NK-92 treated with Interleukin-12 subunit alpha and Interleukin-12 subunit beta, amount 100 ng/mL, for 24 hours (cell line): ENCODE measurements at places on chromosomes 16 and 17.

DNA sequence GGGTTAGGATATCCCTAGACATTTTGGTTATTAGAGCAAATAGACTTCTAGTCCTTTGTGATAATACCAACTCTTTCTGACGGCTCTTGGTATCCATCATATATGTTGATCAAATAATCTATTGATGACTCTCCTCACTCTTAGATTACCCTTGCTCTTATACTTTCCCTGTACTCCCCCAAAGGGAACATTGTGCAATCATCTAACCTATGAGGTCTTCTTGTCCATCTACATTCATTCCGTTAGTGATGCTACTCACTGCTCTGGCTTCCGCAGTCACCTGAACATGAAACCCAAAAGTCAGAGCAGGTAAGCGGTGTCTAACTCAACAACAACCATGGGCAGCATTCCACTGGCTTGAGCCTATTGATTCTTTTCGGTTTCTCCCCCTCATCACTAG, 223.7 kb upstream of the SALL1 start:
- DNase-seq: no peak

GRCh38 chr17:57326764-57327163, 70.4 kb downstream of the MSI2 start:
- no peak for DNase-seq

DNA sequence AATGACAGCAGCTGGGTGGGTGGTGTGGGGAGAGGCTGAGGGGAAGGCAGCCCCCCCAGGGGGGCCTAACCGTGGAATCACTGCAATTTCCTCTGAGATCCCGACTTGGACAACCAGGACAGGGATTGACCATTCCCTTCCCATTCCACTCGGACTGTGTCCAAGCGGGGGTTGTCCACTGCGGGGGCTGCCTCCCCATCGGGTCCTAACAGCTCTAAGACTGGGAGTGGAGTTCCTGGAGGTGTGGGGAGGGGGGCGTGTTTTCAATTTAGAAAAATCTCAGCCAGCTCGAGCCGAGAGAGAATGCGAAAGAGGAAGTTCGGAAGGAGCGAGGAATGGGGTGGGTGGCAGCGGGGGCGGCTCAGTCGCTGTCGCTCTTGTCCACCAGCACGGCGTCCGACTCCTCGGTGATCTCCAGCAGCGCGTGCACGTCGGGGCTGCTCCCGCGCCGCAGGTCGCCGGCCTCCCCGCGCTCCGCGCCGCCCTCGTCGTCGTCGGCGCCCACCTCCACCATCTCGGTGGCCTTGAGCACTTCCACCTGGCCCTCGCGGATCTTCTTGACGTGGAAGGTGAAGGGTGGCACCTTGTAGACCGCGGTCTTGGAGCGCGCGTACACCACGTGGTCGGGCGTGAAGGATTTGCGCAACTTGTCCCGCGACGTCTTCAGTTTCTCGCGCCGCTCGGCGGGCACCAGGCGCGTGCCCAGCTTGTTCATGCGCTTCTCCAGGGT, 16.2 kb upstream of the STAT3 start:
- DNase-seq: no peak

- DNase-seq: no peak
These were observed 62.2 kb downstream of the UTP18 start for GRCh38 chr17:51322390-51323029.

GRCh38 chr16:7372095-7372494, 39.5 kb downstream of the RBFOX1 start:
- no peak for DNase-seq

DNA sequence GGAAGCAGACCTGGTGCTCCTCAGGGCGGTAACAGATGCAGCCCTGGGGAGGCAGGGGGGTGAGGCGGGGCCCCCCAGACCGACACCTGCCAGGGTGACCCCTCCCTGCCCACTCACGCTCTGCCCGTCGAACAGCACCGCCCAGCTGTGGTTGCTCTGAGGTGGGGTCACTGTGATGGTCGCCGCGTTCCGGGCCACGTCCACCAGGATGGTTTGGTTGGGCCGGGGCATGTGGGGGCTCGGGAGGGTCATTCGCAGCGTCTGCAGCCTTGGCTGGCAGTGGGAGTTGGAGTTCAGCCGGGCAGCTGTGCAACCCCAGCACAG, 692 bp downstream of the BRICD5 start:
- no peak for DNase-seq

DNA sequence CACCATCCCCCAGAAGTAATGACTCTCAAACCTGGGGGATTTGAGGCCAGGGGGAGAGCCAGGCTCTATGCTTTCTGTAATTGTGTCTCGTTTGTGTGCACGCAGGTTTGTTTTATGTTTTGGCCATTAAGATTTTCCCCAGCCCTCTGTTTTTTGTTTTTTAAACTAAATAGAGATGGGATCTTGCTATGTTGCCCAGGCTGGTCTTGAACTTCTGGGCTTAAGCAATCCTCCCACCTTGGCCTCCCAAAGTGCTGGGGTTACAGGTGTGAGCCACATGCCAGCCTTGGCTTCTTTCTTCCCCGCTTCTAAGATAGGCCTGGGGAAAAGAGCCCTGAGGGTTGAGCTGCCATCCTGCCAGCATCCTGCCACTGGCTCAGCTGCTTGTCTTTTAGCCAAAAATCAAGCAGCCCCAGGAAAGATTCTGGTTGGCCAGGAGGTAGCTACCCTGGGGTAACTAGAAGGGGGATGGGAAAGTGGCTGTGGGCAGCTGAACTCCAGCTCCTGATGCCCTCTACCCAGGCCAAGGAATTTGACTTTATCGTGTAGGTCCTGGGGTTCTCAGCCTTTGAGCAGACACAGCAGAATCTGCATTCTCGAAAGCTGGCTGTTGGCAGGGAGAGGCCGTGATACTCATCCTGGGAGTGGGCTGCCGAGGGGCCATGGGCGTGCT, 18.4 kb downstream of the KDM8 start:
- DNase-seq: no peak

GRCh38 chr16:2983706-2984136, 3.5 kb upstream of the PKMYT1 start:
- peak; percentile 68 for DNase-seq

- peak; percentile 8 for DNase-seq
These were observed 394.0 kb downstream of the CA10 start for GRCh38 chr17:51764387-51764971.

GRCh38 chr17:57133486-57133885, 48.4 kb downstream of the AKAP1 start:
- no peak for DNase-seq

DNA sequence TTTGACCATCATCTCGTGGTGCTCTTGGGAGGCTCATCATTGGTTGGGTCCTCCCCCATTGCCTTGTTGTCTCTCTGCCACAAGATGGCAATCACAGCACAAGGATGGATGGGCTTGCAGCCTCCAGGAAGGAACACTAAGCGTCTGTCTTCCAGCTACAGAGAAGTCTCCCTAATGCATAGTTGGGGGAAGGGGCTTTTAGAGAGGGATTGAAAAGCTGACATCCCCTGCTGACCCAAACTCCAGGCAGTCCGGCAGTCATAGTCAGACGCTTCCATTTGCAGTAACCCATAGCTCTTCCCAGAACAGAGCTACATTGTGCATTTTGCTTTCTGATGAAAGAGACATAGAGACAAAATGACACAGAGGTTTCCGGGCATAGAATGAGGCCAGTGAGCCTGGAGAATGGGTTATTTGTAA, 111.4 kb downstream of the UTP18 start:
- DNase-seq: peak; percentile 39

DNA sequence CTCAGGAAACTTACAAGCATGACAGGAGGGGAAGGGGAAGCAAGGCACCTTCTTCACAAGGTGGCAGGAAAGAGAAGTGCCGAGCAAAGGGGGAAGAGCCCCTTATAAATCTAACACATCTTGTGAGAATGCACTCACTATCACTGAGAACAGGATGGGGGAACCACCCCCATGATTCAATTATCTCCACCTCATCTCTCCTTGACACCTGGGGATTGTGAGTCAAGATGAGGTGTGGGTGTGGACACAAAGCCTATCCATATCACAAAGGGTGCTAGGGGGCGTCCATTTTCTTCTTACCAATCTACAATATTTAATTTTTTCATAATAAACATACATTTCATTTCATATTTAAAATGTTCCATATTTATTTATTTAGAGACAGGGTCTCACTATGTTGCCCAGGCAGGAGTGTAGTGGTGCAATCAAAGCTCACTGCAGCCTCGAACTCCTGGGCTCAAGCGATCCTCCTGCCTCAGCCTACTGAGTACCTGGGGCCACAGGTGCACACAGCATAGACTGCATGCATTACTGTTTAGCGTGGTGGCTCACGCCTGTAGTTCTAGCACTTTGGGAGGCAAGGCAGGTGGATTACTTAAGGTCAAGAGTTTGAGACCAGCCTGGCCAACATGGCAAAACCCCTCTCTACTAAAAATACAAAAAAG, 26.5 kb upstream of the FAAP100 start:
- no peak for DNase-seq

DNA sequence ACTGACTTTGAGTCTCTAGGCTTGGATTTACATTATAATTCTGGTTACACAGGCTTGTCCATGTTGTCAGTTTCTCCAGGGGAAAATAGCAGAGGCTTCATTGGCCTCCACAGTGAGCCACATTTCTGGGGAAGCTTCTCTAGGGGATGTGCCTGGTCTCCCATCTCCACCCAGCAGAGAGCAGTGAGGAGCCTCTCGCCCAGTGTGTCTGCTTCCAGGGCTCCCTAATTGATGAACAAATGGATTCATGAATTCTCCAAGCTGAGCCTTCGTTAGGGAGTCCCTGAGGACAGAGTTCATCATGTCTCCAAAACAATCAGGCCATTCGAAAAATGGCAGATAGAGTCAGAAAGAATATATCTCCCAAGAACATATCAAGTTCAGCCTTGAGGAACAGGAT, 162.4 kb upstream of the TOX3 start:
- DNase-seq: no peak

DNA sequence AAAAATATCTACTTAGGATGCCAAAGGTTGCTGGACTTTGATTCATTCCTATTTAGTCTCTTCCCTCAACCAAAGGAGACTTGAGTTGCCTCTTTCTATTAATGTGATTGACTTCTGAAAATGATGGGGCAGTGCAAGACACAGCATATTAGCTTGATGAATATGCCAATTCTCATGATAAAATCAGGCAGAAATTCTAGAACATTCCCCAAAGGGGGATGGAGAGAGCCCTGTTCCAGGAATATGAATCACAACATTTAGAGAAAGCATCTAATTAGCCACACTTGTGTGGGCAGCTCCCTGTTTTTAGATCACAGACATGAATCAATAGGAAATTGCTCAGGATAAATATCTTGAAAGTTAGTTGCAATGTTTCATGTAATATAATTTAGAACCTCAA, 584.0 kb upstream of the CDH8 start:
- no peak for DNase-seq

- DNase-seq: no peak
These were observed 2.0 kb upstream of the DUXB start for GRCh38 chr16:75703306-75703705.

GRCh38 chr17:14044702-14045101, 24.6 kb upstream of the COX10 start:
- DNase-seq: no peak

DNA sequence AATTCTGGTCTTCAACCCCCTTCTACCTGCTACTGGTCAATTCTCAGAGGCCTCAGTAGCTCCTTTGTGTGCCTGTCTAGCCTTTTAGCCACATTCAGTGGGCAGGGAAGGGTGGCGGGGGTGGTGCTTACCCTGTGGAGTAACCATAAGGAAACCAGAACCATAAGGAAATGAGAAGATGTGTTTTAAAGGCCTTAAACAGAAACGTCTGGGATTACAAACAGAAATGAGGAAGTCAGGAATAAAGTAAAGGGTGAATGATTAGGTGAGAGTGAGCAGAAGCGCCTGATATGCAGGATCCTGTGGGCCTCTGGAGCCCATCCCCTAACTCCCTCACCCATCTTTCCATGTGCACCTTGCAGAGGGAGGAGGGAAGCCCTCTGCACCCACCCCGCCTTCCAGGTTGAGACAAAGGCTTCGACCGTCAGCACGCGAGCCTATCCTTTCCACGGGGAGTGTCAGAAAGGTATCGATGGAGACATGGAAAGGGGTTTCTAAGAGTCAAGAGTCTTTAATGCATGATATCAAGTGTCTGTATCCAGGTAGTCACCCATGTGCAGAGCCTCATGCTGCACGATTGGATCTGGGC, 20.4 kb downstream of the KIAA0513 start:
- DNase-seq: no peak
